GF-D8 (cell line): ENCODE measurements at places on chromosomes 2 and 18.

- DNase-seq = no peak
Observed at GRCh38 chr18:8824846-8825245, 119.5 kb downstream of the MTCL1 start.

DNA sequence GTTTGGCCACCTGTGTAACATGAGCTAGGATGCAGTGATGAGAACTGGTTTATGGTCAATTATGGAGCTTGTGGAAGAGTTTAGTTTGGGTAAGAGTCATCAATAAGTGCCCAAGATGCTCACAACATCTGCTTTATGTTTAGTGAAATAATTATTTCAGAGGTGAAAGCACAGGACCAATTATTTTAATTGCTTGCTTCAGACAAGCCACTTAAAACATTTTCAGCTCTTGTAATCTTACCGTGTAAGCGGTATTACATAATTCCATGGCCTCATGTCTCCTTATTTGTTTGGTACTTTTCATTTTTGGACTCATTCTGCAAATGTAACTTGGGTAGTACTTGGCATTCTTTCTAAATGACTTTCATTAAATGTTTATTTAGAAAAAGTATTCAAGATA, 5.4 kb downstream of the B3GNT2 start:
- DNase-seq = no peak

GRCh38 chr2:29455200-29455860, 340.1 kb downstream of the CLIP4 start:
- DNase-seq = no peak

GRCh38 chr18:45725336-45725735, 1.4 kb downstream of the SLC14A1 start:
- DNase-seq = no peak
